ENCODE measurements at places on chromosomes 12 and 14. TPM values are rescaled to one million over a fixed set of nuclear protein-coding genes. Genes with fewer than 3 reads are reported as not detected.

The LUM gene
- total RNA-seq: 130 TPM

DNA sequence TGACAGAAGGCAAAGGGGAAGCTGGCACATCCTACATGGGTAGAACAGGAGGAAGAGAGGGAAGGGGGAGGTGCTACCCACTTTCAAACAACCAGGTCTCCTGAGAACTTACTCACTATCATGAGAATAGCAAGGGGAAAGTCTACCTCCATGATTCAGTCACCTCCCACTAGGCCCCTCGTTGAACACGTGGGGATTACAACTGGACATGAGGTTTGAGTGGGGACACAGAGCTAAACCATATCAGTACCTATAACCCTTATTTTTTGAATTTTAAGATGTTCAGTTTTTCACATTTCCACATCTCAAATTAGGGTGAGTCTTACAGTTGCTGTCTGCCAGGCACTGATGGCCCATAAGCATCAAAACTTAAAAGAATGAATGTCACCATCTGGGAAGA is 80.2 kb upstream of the ST8SIA1 start:
- no peak for DNase-seq

DNA sequence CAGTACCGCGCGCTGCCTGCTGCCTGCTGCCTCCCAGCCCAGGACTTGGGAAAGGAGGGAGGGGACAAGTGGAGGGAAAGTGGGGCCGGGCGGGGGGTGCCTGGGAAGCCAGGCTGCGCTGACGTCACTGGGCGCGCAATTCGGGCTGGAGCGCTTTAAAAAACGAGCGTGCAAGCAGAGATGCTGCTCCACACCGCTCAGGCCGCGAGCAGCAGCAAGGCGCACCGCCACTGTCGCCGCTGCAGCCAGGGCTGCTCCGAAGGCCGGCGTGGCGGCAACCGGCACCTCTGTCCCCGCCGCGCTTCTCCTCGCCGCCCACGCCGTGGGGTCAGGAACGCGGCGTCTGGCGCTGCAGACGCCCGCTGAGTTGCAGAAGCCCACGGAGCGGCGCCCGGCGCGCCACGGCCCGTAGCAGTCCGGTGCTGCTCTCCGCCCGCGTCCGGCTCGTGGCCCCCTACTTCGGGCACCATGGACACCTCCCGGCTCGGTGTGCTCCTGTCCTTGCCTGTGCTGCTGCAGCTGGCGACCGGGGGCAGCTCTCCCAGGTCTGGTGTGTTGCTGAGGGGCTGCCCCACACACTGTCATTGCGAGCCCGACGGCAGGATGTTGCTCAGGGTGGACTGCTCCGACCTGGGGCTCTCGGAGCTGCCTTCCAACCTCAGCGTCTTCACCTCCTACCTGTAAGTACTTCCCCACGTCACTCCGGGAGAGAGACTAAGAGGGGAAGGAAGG is at the start of gene LGR5:
TSS of gene LGR5 (plus strand) at position 186 of the 732 bp plus-strand sequence. CDS start at position 469, 283 bp downstream.
- DNase-seq: no peak

- no peak for DNase-seq
Observed at GRCh38 chr14:39722547-39723273, 290.5 kb upstream of the FBXO33 start.

The C14orf180 gene
- 59.5 TPM for total RNA-seq

The CLEC7A gene
- 7.9 TPM for total RNA-seq

DNA sequence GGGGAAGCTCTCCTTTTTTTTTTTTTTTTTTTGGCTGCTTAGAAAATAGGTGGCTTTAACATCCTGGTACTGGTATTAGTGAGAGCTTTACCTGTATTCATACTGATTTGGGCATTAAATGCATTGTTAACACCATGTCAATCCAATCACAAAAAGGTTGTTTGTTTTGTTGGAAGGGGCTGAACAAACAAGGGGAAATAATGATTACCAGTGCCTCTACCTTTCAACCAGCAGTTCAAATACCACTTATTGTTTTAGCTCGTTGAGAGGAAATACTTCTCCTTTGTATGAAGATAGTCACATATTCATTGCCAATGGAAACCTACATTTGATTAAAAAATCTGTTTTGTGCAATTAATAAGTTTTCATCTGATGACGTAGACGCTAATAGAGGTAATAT is 72.9 kb downstream of the MIPOL1 start:
- DNase-seq: no peak

DNA sequence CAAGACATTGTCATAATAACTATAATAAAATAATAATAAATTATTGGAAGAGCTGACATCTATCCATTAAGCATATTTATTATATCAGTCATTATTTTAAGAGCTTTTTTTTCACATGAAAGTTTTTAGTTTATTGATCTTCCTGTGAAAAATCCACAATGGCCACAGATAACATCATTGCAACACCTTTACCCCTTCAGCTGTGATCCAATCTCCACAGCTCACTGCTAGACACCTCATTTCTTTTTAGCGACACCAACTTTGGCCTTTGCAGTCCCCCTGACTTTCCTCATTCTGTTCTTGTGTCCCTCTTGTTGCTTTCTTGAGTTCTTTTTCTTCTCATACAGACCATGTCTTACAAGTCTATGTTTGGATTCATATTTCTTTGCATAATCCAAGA is 67.4 kb downstream of the STON2 start:
- no peak for DNase-seq

The CPNE8 gene
- 33.1 TPM for total RNA-seq

The SRRM4 gene
- 0.08 TPM for total RNA-seq

The LMO3 gene
- total RNA-seq: 12.4 TPM

- no peak for DNase-seq
Observed at GRCh38 chr14:102197317-102197853, 57.7 kb downstream of the WDR20 start.

The BIN2 gene
- 2.1 TPM for total RNA-seq

DNA sequence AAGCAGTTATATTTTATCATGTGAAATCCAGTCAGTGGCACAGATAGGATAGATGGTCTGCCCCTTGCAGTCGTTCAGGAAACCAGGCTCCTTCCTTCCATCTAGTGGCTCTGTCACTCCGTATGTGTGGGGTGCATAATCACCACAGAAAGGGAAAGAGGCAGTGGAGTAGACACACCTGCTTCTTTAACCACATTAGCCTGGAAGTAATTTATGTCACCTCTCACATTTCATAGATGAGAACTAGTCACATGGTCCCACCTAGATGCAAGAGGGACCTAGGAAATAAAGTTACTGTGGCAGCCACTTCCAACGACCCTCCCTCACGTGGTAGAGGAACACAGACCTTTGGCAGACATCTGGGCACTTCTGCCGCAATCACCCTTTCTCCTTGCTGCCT is 14.2 kb upstream of the RNU6-8 start:
- no peak for DNase-seq

GRCh38 chr12:70659077-70659606 is 21.9 kb upstream of the PTPRB start:
- DNase-seq: no peak

DNA sequence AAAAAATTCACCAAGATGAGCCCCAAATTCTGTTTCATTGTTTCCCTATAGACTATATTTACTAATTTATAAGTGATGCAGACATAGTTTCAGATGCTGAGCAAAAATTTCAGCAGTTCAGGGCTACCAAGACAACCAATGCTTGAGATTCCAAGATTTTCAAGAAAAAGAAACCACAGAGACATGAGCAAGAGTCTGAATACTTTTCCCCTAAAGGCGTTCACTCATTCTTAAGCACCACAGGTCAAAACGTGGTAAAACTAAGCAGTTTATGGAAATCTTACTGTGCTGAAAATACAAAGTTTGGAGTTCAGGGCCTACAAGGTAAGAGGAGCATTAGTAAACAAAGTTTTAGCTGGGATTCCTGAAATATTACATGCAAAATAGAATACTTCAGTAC is 221.2 kb downstream of the KCNH5 start:
- no peak for DNase-seq

The PTPRB gene
- total RNA-seq: 26.1 TPM

DNA sequence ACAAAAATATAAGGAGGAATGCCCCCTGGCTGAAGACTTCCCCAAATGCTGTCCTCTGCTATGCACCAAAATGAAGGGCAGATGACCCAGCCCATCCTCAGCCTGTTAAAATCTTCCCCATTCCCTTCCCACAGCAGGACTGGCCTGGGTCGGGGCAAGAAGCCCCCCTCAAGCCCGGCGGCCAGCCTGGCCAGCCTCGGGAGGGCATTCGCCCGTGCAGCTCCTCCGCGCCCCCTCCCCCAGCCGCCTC is 413 bp downstream of the RARG start:
- DNase-seq: no peak

DNA sequence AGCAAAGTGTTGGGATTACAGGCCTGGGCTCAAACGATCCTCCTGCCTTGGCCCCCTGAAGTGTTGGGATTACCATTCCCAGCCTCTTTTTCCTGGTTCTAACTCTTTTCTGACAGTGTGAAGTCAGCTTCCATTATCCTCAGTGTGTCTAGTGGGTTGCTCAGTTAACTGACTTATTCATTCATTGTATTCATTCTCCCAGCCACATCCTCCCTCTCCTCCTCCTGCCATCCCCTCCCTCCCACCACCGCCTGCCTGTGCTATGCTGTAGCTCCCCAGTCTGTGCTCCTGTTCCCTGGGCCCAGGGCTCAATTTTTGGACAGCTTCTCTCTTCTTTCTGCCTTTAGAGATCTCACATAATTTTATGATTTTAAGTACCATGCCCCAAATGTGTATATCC is 19.4 kb downstream of the ATP6V0A2 start:
- no peak for DNase-seq

DNA sequence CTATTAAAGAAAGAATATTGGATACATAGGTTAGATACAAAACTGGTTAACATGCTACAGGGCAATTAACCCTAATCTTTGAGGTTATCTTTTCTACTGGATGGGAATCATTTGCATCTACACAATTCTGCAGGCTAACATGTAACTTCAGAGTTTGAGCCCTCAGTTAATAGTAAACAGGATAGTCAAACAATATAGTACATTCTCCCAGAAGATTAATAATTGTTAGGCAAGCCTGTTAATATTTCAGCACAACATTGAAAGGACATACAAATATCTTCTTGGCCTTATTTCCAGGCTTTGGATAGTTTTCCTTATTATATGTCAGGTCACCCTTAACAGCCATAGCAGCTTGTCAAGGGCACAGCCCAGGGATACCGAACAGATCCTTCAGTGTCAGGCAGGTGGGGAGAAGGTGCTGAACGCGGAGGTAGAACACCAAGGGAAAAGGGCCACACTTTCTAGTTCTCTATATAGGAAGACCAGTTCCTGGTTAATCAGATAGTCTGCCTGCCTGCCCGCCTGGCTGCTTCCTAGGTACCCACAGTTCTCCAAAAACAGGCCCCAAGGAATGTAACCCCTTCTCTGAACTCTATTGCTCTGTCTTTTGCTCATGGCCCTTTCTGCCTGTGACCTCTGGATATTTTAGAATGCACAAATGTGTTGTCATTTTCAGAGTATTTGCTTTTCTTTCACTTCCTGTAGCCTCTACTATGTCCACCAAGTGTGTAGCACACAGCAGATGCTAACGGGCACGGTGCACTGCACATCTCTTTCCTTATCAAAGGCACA is 256.0 kb downstream of the PCNX1 start:
- DNase-seq: no peak

The FAM222A gene
- total RNA-seq: 23.6 TPM

DNA sequence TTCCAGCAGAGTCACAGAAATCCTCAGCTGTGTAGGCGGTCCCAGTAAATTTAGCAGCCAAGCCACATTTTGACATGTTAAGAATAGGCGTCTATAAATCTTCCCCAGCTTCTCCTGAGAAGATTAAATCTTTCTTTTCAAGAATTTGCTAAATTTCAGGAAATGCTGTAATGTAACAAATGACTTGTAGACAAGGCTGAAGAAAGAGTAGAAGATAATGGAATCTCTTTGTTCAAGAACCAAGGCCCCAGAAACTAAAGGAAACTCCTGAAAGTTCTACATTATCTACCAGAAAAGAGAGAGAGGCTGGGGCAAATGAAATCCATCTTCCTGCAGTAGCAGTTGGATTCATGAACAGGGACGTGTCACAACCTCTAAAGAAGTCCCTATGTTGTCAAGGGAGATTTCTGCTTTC is 760.3 kb downstream of the NOVA1 start:
- DNase-seq: no peak

The PRPH gene
- 0.75 TPM for total RNA-seq

- no peak for DNase-seq
Observed at GRCh38 chr12:114305446-114305845, 100.5 kb downstream of the TBX5 start.

The ING4 gene
- 21.8 TPM for total RNA-seq

The PMCH gene
- not detected for total RNA-seq
